ENCODE measurements at places on chromosomes 6 and 20.

- no peak for DNase-seq
Observed at GRCh38 chr20:61738601-61739069, 327.0 kb downstream of the TAF4 start.

DNA sequence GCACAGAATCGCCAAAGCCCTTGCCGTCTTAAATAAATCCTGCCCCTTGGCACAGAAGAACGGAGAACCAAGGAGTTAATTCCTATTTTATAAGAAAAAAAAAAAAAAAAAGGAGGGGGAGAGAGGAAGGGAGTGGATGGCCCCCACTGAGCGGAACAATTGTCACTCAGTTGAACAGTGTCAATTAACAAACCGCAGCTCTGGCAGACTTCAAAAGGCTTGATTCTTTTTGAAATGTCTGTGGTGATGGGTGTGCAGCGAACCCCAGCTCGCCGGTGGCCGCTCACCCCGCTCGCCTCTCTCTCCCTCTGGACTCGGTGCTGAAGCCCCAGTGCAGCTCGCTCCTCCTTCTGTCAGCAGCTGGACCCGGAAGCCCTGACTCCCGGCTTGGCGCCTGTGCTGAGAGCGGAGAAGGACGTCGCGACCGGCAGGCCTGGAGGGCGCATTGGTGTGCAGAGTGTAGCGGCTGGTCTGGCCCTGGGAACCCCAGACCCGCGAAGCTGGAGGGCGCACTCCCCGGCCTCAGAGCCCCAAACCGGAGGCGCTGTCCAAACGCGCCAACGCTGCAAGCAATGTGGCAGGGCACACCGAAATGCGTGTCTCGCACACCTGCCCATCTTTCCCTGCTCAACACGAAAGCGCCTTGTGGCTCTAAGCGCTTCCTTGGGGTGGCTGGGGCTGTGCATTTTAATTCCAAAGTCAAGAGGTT, 3.4 kb downstream of the LINC00237 start:
- DNase-seq, result peak; percentile 76

DNA sequence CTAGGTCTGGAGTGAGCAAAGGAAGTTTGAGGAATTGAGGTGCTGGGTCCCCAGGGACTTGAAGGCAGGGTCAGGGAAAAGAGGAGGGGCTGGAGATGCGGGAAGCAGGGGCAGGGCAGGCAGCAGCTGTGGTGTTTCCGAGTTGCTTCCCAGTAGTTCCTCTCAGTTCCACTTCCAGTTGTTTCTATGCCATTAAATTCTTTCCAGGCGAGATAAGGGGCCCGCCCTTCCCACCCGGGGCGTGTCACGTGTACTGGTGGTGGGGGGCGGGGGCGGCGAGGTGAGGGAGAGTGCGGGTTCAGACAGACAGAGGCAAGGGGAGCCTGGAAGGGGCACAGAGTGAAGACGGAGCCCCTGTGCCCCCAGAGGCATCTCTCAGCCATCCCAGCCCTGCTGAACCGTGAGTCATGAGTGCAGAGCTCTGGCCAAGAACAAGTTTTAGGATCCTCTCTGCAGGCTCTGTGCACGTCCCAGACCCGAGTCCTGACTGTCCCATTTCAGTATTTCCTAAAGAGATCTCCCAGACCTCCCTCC, 977 bp downstream of the TNXB start:
- DNase-seq, result no peak

DNA sequence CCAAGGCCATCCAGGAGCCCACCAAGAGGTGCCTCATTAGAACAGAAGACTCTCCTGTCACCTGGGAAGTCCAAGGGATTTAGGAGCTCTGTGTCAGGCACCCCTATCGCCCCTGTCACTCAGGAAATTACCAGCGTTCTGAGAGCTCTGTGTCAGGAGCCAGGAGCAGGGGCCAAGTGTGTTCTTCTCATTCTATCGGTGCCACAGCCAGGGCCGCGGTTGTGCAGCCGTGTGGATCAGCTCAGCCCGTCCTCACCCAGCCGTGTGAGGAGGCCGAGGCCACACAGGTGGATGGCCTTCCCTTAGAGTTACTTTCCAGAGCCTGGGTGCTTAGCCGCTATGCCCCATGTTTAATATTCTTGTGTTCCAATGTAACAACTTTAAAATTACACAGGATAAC, 9.8 kb downstream of the MTG2 start:
- no peak for DNase-seq

DNA sequence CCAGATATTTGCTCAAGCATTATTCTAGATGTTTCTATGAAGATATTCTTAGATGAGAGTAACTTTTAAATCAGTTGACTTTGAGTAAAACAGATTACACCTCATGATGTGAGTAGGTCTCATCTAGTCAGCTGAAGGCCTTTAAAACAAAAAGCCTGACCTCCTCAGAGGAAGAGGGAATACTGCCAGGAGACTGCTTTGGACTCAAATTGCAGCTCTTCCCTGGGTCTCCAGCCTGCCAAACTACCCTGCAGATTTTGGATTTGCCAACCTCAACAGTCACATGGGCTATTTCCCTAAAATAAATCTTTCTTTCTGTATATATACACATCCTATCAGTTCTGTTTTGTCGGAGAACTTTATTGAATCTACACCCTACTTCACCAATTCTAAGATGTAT, 182.5 kb upstream of the TENT5A start:
- DNase-seq, result no peak

GRCh38 chr6:13248584-13248985, 79.8 kb downstream of the TBC1D7 start:
- DNase-seq, result no peak

DNA sequence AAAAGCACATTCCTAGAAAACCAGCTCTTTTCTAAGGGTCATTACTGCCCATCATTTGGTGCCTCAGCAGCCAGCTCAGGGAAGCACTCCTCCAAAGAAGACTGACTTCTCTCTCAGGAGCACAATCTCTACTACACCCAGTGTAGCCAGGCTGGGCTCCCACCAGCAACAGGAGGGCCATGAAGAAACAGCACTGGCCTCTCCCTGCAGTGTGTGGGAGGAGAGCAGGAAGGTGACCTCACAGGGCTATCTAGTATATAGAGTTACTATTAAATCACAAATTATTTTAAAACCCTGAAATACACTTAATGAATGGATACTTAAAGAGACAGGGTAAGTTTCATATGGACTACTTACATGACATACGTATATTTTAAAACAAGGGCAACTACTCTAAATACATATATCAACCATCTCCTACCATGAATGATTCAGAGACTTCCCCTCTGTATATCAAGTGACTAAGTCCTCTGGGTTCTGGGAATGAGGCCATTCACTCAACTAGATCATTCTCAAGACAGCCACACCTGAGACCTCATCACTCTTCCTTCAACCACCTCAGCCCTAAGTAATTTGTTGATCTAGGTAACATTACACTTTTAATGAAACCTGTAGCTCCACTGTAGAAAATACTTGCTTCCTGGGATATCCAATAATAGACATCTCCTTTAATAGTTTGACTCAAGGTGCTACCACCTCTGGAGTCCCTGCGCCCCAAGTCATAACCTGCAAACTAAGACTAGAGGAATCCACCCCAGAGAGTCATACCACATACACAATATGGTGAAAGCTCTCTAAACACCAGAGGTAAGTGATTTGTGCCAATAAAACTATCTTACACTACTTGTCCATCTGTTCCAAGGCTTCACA, 25.2 kb downstream of the TBX18 start:
- no peak for DNase-seq

- no peak for DNase-seq
Observed at GRCh38 chr6:19998541-19998940, 161.4 kb downstream of the ID4 start.

GRCh38 chr20:23397961-23398360, 23.3 kb downstream of the NAPB start:
- no peak for DNase-seq

DNA sequence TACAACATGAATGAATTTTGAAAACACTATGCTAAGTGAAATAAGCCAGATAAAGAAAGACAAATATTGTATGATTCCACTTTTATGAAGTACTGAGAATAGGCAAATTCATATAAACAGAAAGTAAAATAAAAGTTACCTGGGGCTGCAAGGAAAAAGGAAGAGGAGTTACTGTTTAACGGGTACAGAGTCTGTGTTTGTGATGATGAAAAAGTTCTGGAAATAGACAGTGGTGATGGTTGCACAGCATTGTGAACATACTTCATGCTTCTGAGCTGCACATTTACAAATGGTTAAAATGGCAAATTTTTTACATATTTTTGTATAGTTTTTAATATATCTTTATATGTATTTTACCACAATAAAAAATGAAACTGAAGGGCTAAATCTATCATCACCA, 29.4 kb downstream of the EPB41L2 start:
- DNase-seq, result no peak

- DNase-seq, result peak; percentile 39
Observed at GRCh38 chr20:59013031-59013951, 5.9 kb upstream of the TUBB1 start.

DNA sequence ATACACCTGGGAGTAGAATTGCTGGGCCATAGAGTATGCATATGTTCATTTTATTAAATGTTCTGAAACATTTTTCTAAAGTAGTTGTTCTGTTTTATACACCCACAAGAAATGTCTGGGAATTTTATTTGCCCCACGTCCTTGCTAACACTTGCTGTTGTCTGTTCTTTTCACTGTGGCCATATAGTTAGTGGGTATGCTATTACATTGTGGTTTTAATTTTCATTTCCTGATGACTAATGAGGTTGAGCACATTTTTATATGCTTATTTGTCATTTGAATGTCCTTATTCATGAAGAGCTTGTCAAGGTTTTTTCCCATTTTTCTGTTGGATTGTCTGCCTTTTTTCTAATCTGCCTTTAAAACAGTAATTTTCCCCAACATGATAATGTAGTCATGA, 41.5 kb upstream of the TGM3 start:
- no peak for DNase-seq

DNA sequence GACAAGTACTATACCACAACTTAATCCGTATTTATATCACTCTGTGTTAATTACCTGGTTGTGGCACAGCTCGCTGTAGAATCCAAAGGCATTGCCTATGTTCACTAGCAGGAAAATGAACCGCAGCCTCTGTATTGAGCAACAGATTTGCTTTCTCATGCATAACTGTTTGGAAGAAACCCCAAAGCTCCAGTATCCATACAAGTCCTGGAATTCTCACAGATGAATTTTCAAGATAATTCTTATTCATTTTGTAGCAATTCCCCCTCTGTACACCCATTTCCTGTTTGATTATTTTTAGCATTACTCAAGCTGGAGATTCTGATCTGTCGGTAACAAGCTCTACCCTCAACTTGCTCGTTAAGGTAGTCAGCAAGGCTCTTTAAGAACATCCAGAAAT, 63.5 kb downstream of the STMND1 start:
- no peak for DNase-seq

GRCh38 chr6:166580076-166581050, 6.1 kb downstream of the RAMACL start:
- DNase-seq, result no peak

DNA sequence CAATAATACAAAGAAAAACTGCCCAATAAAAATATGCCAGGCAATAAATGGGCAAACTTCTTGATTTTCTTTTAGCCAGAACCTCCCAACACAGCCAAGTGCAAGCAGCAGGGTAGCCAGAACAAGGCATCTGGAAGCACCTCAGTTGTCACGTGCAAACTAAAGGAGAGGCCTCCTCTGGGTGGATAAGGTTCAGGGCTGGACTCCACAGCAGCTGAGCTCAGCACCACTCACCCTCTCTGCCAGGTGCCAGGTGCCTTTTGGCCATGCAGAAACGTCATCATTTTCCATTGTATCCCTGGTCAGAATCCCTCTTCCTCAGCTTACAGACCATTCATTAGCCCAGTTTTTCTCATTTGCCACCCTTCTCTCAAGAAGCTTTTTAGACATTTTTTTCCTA, 52.7 kb downstream of the SOD2 start:
- no peak for DNase-seq

- no peak for DNase-seq
Observed at GRCh38 chr6:37057678-37058077, 52.2 kb downstream of the FGD2 start.

DNA sequence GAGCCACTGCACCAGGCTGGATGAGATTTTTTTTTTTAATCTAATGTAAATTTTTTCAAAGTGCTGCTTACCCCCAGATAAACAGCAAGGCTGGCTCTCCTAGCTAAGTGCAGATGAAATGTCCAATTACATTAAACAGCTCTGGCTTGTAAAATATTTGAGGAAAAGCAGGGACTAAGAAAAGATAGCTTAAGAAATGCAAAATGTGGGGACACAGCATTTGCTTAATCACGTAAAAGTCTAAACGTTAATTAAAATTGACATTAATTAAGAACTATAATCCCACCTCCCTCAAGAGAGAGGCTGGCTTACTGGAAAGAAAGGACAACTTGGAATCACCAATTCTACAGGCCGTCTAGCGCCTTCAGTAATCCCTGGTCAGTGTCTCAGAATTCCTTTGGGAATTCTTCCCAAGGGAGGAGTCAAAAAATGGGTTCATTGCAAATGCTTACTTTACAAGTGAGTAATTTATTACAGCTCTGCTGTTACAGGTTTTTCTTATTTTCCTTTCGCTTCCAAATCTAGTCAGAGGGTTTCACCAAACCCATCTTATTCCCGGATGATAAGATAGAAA, 13.6 kb upstream of the MARCKS start:
- no peak for DNase-seq

DNA sequence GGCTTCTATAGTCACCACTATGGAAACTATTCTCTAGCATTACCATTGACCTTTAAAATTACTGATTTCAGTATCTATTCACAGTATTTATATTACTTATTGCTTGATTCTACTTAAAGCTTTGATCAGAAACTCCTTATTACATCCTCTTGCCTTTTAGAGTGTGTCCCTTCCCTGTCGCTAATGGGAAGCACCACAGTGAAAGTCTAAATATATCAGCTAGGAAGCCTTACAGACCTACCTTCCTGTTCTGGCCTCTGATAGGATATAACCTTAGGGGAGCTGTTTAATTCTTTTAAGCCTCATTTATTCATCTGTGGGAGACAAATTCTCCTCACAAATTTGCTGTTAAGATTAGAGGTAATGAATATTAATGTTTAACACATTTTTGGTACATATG, 122.7 kb downstream of the ADGRB3 start:
- DNase-seq, result no peak

DNA sequence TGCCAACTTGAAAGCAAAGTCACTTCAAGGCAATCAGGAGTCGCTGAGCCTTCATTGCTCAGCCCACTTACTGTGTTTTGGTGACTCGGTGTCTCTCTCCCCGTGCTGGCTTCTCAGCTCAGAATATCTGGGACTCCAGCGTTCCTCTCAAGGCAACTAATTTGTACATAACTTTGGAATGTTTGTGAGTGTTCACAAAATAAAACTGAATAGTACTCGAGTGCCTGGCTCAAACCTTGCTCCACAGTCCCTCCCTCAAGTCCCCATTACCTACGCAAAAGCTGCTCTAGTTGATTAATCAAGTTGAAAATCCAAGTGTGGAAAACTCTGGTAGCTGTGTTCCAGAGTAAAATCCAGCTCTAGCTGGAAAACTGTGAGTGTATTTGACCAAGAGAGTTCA, 8.6 kb downstream of the IPCEF1 start:
- no peak for DNase-seq

GRCh38 chr20:12276011-12276673, 358.4 kb downstream of the BTBD3 start:
- no peak for DNase-seq

DNA sequence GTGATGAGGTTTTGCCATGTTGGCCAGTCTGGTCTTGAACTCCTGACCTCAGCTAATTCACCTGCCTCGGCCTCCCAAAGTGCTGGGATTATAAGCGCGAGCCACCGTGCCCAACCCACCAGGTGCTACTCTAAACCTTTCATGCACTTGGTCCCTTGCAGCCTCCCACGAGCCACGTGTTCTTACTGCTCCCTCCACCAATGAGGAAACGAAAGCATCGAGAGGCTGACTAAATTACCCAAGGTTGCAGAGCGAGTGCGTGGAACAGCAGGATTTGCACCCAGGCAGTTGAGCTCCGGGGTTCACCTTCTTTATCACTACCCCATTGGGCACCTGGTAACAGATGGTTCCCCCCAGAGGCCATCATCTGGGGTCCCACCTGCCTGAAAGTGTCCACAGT, 208.3 kb downstream of the LY86 start:
- no peak for DNase-seq
